ENCODE measurements at places on chromosomes 7 and 10.

DNA sequence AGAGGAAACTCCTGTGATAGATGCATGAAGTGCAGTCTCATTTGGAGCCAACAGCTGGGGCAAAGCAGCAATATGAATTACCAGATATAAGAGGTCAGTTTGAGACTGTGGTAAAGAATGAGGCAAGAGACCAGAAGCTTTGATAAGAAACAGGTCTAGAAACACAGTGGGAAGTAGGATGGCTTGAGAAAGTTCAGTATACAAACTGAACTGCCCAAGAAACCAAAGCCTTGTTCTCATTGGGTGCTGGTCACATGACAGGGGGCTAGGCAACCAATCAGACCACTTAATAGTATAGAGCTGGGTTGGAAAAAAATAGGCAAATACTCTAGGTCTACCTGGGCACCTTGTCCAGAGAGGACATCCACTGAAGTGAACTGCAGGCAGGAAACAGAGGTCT is 46.2 kb upstream of the PLCE1 start:
- DNase-seq: no peak

GRCh38 chr7:157318015-157318706 is 18.6 kb upstream of the DNAJB6 start:
- DNase-seq: no peak

- DNase-seq: no peak
Observed at GRCh38 chr10:30893208-30893607, 138.5 kb downstream of the ZNF438 start.

DNA sequence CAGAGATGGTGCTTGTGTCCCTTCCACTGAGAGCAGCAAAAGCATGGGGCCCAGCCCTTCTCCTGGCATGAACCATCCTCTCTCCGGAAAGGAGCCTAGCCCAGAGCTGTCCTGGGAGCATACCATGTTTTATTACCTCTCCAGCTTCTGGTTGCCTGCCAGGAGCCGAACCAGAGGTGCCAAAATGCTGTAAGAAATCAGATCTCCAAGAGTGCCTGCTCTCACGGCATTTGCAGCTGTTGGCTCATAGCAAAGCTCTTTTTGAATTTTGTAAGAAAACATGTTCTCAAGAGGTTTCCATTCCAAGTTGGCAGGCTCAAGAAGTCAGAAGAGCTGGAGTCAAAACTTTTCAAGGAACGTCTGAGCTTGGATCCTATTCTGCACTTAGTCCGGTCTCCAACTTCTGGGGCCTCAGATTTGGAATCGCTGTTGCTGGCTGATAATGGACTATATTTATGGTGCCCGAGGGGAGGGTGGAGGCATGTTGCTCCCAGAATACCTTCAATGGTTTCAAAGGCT is 211.7 kb upstream of the MKI67 start:
- DNase-seq: no peak

GRCh38 chr10:85696893-85697292 is 669.7 kb downstream of the GRID1 start:
- no peak for DNase-seq

DNA sequence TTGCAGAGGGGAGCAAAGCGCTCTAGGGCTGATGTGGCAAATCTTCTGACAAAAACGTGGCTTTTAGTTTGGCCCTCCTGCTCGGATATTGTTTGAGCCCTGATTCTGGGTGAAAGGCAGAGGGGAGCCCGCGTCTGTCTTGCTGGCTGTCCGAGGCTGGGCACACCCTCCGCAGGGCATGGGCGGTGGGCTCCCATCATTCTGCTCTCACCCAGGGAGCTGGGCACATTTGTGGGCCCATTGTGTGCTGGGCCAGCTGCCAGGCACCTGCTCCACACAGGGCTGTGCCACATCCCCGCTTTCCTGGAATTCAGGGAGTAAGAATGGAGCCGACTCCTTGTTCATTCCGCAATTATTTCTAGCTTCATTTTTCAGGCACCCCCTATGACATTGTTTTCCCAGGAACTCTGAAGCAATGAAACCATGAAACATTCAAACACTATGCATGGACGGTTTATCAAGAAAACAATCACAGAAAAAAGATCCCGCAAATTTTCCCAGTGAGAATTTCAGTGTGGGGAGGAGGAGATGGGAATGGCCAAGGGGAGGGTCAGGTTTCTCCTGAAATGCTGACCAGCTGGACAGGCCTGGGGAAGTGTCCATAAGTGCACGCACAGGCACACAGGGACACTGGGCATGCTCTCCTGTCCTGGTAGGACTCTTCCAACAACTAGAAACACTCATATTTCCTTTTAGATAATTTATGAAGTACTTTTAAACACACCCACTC is 341.1 kb downstream of the CXCL12 start:
- no peak for DNase-seq

GRCh38 chr7:132211971-132212370 is 364.3 kb downstream of the PLXNA4 start:
- DNase-seq: no peak
